SK-N-DZ (cell line): ENCODE measurements at places on chromosomes 7 and 10.

- no peak for DNase-seq
Measured at GRCh38 chr10:46534828-46535524, 21.5 kb downstream of the GPRIN2 start.

DNA sequence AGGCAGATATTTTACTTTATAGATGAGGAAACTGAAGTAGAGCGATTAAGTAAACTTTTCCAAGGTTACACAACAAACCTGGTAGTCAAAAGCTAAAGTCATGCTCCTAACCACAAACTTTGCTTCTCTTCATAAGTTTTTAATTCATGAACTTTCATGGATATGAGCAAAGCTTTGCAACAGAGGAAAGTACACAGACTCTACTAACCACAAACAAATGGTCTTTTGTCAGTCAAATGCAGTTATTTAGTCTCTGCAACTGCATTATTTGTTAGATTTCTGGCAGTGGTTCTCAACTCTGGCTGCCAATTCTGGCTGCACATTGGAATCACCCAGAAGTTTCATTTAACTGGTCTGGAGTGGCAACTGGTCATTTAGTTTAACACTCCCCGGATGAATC lies 140.6 kb upstream of the TMEM168 start:
- DNase-seq: no peak

- DNase-seq: no peak
Measured at GRCh38 chr10:62907470-62908212, 91.5 kb upstream of the EGR2 start.

- DNase-seq: no peak
Measured at GRCh38 chr7:159022238-159022993, 122.3 kb downstream of the VIPR2 start.

DNA sequence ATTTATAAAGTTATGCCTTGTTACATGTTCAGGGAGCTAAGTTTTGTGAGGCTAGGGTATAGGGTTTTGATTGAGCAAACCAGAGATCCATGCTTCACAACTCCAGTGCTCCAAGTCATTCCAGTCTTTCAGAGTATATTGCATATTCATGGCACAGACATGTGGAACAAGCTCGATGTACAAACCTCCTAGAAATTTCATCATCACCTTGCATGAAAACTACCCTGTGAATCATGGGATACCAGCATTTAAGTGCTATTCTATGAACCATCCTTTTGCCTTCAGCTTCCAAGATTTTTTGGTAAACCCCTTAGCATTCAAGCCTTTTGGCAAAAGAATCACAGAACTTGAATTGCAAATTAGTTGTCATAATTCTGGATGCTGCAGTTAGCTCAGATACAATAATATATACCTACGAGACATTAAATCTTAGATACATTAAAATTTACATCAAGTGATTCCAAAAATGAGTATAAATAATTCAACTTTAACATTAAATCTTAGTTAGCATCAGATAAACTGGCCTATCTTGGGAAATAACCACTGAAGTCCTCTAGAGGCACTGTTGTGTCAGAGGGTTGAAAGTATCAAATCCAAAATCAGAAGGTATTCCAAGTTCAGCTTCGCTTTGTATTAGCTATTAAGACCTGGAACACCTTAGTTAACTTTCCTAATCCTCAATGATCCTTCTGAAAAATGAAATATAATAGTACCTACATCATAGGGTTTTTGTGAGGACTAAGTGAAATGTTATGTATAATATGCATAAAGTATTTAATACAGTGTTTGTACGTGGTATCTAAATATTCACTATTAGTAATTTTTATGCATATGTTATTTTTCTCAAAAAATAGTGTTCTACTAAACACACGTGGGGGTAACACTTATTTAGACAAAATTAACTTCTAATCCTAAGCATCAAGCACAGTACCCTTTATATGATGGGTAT lies 55.5 kb upstream of the CABCOCO1 start:
- no peak for DNase-seq

GRCh38 chr7:137928626-137929025 lies 73.3 kb downstream of the CREB3L2 start:
- DNase-seq: no peak

DNA sequence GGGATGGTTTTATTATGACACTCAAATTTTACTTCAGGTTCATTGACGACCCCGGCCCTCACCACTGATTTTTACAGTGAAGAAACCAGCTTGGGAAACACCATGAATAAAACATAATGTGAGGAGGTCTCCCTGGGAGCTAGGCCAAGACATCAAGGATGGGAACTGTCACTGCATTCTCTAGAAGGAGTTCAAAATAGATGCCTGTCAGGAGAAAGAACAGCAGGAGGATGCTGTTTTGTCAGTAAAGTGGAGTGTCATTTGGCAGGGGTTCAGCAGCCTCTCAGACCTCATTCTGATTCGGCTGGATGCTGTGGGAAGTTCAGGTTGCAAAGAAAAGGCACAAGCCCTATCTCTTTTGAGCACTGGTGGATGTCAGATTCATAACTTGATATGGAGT lies 360.3 kb upstream of the C7orf33 start:
- no peak for DNase-seq

- DNase-seq: no peak
Measured at GRCh38 chr10:34813626-34814222, 1.4 kb downstream of the PARD3 start.

DNA sequence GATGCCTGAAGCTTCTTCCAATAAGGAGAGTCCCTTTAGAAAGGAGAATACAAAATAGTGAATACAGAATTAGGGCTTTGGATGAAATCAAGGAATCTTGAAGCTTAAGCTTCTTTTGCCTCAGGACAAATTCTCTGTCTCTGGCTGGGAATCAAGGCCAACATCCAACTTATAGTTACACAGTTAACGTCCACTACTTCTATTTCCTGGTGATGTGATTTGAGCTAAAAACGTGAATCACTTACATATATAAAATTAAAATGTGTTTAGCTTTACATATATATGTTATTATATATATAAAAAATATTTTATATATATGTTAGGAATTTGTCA lies 11.4 kb upstream of the INPP5F start:
- no peak for DNase-seq

DNA sequence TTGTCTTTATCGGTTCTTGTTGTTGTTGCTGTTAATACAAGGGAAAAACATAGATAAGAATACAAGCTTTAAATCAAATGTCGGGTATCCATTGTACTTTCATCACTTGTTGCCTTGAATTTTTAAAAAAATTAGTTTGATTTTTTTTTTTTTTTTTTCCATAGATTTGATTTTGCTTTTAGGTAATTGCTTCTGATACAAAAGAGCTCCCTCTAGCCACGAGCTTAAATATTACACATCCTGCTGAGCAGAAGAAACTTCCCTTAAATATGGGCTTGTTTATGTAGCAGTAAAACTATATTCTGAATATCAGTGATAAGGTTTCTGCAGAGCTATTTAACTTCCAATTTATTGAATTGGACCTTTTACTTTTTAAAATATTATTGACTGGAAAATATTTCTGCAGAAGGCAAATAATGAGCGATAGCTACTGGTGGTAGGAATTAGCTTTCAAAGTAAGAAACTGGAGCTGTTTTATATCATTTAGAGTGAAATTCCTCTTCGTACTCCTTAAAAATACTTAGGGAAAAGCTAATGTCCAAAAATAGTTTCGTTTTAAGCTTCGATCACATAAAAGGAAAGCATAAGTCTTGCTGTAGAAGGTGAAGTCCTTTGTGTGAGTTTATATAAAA lies 216.9 kb downstream of the POLR1F start:
- DNase-seq: peak; percentile 21

GRCh38 chr10:90112681-90113080 lies 411.3 kb downstream of the KIF20B start:
- DNase-seq: no peak
